ENCODE measurements at places on chromosomes 4 and X. TPM values are rescaled to one million over a fixed set of nuclear protein-coding genes. Genes with fewer than 3 reads are reported as not detected.
A peak's percentile ranks its signal among the peaks of the same experiment; 100 is the strongest.

Gene EPHA5
- total RNA-seq: not detected

Gene NXF2
- total RNA-seq: not detected

Gene TDO2
- total RNA-seq: not detected

Gene PRKG2
- total RNA-seq: 0.66 TPM

Gene ZNF41
- total RNA-seq: 10.5 TPM

DNA sequence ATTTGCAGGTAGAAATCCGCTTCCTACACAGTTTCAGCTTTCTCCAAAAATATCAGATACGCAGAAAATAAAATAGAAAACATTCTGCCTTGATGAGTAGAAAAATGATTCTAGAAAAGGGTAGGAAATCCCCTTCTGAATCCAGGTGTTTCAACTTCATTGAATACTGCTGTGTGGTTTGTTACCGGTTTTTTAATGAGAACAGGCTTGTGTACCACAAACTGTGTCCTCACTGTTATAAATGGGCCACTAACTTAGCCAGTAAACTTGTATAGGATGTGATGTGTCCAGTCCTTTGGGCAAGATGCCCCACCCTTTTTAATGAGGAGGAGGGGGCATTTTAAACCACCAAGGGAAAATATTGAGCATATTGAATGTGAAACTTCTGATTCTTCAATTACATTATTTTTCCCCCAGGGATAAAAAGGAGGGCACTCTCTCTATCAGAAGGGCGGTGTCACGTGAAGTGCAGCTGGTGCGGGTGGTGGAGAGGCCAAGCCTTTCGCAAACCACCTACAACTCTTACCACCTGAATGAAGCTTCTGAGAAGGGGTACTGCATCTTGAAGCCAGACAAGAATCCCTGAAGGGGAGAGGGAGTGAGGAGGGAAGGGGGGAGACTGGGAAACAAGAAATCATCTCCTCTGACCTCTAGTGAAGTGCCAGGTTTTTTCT lies 4.5 kb downstream of the CXXC4 start:
- peaks cover 29% of the 10 kb centered on the region for H3K4me1 ChIP-seq
- H3K4me3 ChIP-seq: peak overlapping the region; percentile 80
- H3K27ac ChIP-seq: peak overlapping the region; percentile 77
- peaks cover 21% of the 10 kb centered on the region for H3K27me3 ChIP-seq
- peak; percentile 57 for ATAC-seq

DNA sequence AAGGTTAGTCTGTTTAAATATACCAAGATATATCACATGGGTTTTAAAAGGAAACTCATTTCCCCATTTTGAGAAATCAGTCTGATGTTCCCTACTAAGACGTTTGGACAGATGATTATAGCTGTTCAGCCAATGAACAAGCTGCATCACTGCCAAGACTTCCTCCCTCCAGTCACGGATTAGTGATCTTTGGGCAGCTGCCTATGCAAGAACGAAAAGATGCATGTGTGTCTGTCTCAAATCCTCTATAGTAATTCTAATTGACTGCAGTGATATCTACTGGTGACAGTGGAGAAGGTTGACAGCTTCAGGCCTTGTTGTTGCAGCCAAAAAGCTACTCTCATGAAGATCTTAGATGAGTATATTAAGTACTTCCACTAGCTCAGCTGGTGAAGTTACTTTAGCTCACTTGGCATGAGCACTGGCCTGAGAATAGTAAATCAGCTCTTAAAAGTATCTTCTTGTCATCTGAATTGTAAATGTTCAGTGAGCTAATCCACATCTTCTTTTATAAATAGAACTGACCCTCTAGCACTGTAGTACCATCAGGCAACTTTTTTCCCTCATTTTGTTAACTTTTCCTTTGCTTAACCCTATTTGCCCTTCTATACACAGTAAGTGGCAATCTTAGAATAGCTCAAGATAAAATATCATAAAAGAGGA lies 134.5 kb upstream of the PCDH10 start:
- no peaks in the 10 kb centered on the region for H3K27me3 ChIP-seq
- no peak overlapping the region for H3K27ac ChIP-seq
- ATAC-seq: no peak
- no peaks in the 10 kb centered on the region for H3K36me3 ChIP-seq

DNA sequence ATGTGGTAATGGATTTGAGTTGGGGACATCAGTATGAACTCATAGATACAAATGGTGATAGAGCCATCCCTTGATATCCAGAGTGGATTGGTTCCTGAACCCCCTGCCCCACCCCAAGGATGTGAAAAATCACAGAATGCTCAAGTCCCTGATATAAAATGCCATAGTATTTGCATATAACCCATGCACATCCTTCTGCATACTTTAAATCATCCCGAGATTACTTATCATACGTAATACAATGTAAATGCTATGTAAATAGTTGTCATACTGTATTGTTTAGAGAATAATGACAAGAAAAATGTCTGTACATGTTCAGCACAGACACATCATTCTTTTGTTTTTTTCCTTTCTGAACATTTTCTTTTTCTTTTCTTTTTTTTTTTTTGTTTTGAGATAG lies 18.9 kb upstream of the SEPTIN11 start:
- H3K4me1 ChIP-seq: no peaks in the 10 kb centered on the region
- H3K27me3 ChIP-seq: peaks cover 4% of the 10 kb centered on the region
- no peak overlapping the region for H3K27ac ChIP-seq
- H3K36me3 ChIP-seq: no peaks in the 10 kb centered on the region
- no peak overlapping the region for H3K4me3 ChIP-seq

DNA sequence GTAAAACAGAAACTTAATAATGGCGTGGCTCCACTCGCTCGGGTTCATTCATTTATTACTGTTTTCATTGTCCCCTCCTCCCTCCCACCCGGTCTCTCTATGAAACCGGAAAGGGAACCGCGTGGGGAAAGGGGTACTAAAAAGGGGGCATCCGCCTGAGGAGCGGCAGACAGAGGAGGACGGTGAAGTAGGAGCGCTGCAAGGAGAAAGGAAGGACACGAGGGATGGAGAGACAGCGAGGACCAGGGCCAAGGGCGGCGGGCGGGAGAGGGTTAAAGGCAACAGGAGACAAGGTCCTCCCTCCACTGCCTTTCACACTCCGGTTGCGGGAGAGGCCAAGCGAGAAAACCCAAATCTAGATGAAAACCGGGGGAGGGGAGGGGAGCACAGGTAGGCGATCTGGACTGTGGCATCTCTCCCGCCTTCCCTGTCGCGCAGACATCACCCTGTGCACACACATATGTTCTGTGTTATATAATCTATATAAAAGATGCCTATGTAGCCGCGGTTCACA lies 829 bp downstream of the ELOVL6 start:
- H3K27me3 ChIP-seq: no peaks in the 10 kb centered on the region
- peak overlapping the region; percentile 97 for H3K4me3 ChIP-seq
- H3K36me3 ChIP-seq: peaks cover 7% of the 10 kb centered on the region
- peak overlapping the region; percentile 89 for H3K27ac ChIP-seq
- ATAC-seq: peak; percentile 11

GRCh38 chrX:41868392-41868977 lies 54.9 kb downstream of the CASK start:
- H3K4me1 ChIP-seq: peaks cover 16% of the 10 kb centered on the region
- no peak for ATAC-seq
- peak overlapping the region; percentile 11 for H3K4me3 ChIP-seq
- H3K36me3 ChIP-seq: no peaks in the 10 kb centered on the region
- H3K27ac ChIP-seq: peak overlapping the region; percentile 59

DNA sequence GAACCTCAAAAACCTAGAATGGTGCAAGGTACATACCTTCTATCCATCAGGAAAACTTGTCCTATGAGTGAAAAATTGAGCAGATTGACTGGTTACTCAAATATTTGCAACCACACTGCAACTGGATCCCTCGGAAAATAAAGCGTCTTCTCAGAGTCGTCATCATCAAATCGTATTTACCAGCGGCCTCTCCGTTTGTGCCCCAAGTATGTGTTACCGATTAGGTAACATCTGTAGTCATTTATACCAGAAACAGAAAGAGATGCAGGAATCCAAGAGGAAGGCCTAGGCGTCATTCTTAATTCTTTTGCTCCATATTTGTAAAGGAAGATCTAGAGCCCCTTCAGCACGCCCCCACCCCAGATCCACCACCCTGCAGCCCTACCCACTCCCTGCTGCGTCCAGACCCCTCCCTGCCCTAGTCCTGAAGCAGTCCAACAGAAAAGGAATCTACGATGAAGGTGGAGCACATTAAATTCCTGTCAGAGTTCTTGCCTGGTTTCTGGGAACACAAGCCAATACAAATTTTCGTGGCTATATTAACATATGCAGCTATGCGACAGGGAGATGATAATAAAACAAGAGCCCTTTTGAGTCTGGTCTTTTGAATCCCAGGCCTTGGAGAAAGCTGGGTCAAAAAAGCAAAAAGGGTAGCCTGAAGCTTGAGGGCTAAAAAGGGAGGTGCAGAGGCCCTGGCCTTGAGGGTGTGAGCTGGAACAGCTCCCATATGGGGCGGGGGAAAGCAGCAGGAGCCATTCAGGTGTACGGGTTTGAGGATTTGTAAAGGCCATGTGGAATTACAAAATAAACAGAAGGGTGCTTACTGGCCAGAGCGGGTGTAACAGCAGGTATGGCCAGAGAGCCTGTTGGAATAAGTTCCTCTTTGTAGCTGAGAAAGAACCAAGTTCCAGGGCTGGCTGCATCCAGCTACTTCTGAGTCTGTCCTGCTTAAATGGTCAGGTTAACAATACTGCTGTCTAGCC lies 77.0 kb downstream of the ZNF827 start:
- no peaks in the 10 kb centered on the region for H3K4me1 ChIP-seq
- no peaks in the 10 kb centered on the region for H3K27me3 ChIP-seq
- H3K4me3 ChIP-seq: no peak overlapping the region
- peaks cover 49% of the 10 kb centered on the region for H3K36me3 ChIP-seq
- H3K27ac ChIP-seq: no peak overlapping the region

- no peaks in the 10 kb centered on the region for H3K4me1 ChIP-seq
- H3K4me3 ChIP-seq: no peak overlapping the region
- H3K27me3 ChIP-seq: no peaks in the 10 kb centered on the region
- no peak overlapping the region for H3K27ac ChIP-seq
Measured at GRCh38 chrX:93637591-93637990, 35.8 kb downstream of the NAP1L3 start.

DNA sequence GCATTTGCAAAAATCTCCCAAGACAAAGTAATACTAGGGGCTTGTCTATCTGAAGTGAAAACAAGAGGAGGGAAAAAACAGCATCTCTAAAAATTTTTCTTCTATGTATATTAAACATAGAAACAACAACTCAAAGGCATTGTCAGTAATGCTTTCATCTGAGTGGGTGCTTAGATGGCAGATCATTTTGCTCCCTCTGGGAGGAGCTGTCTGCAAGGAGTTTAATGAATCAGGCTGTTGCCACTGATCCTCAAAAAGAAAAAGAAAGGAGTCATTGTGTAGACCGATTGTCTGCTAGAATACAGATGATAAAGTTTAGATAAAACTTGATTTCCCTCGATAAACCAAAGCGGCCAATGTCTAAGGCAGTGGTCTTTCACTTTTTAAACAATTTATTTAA lies 49.7 kb upstream of the KLHL8 start:
- H3K27me3 ChIP-seq: peaks cover 23% of the 10 kb centered on the region
- H3K36me3 ChIP-seq: no peaks in the 10 kb centered on the region
- no peak for ATAC-seq
- no peak overlapping the region for H3K4me3 ChIP-seq
- H3K27ac ChIP-seq: no peak overlapping the region

DNA sequence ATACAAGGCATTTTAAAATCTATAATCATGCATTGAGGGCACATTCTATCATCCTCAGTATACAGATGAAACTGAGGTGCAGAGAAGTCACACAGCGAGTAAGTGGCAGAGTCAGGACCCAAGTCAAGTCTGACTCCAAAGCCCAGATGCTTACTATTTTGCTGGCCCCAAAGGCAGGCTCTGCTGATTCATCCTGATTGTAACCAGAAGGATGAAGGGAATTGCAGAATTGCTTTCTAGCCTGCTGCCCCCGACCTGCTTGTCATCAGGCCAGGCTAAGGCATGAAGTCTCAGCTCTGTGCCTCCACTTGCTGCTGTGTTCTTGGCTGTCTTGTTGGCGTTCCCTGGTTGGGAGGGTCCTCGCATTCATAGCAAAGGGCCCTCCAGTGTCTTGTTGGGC lies 62.7 kb downstream of the SLC9A6 start:
- no peaks in the 10 kb centered on the region for H3K27me3 ChIP-seq
- no peak overlapping the region for H3K27ac ChIP-seq
- no peak for ATAC-seq
- H3K36me3 ChIP-seq: peaks cover 18% of the 10 kb centered on the region
- H3K4me1 ChIP-seq: no peaks in the 10 kb centered on the region
- H3K4me3 ChIP-seq: no peak overlapping the region

GRCh38 chr4:68658672-68659071 lies 11.8 kb downstream of the UGT2B15 start:
- H3K4me3 ChIP-seq: no peak overlapping the region
- H3K27ac ChIP-seq: no peak overlapping the region
- no peaks in the 10 kb centered on the region for H3K27me3 ChIP-seq
- H3K36me3 ChIP-seq: no peaks in the 10 kb centered on the region

GRCh38 chr4:143482840-143483239 lies 30.7 kb upstream of the SMARCA5 start:
- no peaks in the 10 kb centered on the region for H3K36me3 ChIP-seq
- H3K4me3 ChIP-seq: no peak overlapping the region
- no peak overlapping the region for H3K27ac ChIP-seq
- peaks cover 13% of the 10 kb centered on the region for H3K27me3 ChIP-seq
- ATAC-seq: no peak
- no peaks in the 10 kb centered on the region for H3K4me1 ChIP-seq

DNA sequence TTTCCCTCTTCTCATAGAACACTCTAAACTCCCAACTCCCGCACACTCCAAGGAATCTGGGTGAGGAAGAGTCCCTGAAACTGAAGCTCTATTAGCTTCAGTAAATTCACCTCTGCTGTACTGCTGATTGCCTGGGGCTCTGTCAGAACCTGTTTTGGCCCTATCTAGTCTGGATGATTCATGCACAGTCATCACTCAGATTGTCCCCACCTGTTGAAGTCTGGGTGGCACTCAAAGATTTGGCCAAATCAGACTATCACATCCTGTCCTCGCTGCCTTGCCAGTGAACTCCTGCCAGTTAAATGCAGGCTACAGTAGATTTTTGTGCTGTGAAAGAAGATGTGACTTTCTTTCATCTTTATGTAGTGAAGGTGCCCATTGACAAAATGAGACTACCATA lies 63.5 kb upstream of the EMCN start:
- no peaks in the 10 kb centered on the region for H3K27me3 ChIP-seq
- H3K27ac ChIP-seq: no peak overlapping the region
- no peaks in the 10 kb centered on the region for H3K4me1 ChIP-seq

DNA sequence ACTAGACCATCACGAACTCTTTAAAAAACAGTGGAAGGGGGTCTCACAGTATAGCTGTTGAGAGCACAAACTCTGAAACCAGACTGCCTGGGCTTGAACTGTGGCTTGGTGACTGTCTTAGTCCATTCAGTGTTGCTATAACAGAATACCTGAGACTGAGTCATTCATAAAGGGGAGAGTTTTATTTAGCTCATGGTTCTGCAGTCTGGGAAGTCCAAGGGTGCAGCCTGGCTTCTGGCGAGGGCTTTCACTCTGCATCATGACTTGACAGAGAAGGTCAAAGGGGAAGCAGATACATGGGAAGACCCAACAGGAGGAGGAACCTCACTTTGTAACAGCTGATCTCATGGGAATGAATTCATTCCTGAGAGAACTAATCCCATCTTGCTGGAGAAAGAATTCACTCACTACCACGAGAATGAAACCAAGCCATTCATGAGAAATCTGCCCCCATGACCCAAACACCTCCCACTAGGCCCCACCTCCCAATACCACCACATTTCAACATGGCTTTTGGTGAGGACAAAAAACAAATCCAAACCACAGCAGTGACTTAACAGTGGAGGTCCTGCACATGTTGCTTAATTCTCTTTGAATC lies 116.7 kb upstream of the STOX2 start:
- H3K4me1 ChIP-seq: no peaks in the 10 kb centered on the region
- H3K27me3 ChIP-seq: peaks cover 29% of the 10 kb centered on the region
- no peak overlapping the region for H3K27ac ChIP-seq
- no peak for ATAC-seq
- no peak overlapping the region for H3K4me3 ChIP-seq

GRCh38 chrX:110402091-110402849 lies 43.6 kb downstream of the RTL9 start:
- no peak for ATAC-seq
- no peak overlapping the region for H3K27ac ChIP-seq
- no peaks in the 10 kb centered on the region for H3K27me3 ChIP-seq
- no peaks in the 10 kb centered on the region for H3K36me3 ChIP-seq
- no peak overlapping the region for H3K4me3 ChIP-seq
